PC-3 (cell line): ENCODE measurements at places on chromosomes 1 and 21. TPM values are rescaled to one million over a fixed set of nuclear protein-coding genes. Genes with fewer than 3 reads are reported as not detected.

The SCAF4 gene
- total RNA-seq = 11.2 and 18.2 TPM in 2 replicates

The F5 gene
- not detected in 2 replicates for total RNA-seq

The CEP104 gene
- 60.9 and 64.1 TPM in 2 replicates for total RNA-seq

The PCBP3 gene
- total RNA-seq = 2.4 and 3.0 TPM in 2 replicates

The B3GALT6 gene
- total RNA-seq = 74.0 and 92.2 TPM in 2 replicates

The JAK1 gene
- total RNA-seq = 44.1 and 52.2 TPM in 2 replicates

The RGS16 gene
- total RNA-seq = 0.40 and 1.5 TPM in 2 replicates

The PRRX1 gene
- total RNA-seq = not detected in 2 replicates

The AMY2A gene
- total RNA-seq = not detected in 2 replicates

The IL12RB2 gene
- total RNA-seq = 0.81 TPM in 1 of 2 replicates, not detected in the other
